ENCODE measurements at places on chromosomes 2 and 18. TPM values are rescaled to one million over a fixed set of nuclear protein-coding genes. Genes with fewer than 3 reads are reported as not detected.

The CDH20 gene
- total RNA-seq = not detected

The FBXO15 gene
- 2.0 TPM for total RNA-seq

DNA sequence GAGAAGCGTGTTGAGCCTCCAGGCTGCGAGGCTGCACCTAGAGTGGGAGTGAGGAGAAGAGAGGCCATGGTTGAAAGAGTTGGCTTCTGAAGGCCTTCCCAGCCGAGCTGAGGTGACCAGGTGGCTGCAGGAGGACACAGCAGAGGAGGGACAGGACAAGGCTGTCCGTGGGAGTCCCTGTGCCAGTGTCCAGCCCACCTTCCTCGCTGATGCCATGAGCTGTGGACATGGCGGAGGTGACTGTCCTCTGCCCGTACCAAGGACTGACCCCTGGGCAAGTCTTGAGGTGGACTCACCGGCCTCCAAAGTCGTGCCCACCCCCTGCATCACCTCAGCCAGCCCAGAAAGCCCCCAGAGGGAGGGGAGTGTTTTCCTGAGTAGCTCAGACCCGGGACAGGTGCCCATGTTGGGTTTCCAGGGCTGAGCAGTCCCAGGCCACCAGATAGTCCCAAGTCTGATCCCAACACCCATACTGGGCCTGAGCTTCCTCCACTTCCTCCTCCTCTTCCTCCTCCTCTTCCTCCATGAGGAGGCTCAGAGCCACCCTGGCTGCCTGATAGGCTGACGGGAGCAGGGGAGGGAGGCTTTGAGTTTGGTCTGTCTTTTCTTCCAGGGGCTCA is 43.0 kb upstream of the FOSL2 start:
- DNase-seq = no peak

DNA sequence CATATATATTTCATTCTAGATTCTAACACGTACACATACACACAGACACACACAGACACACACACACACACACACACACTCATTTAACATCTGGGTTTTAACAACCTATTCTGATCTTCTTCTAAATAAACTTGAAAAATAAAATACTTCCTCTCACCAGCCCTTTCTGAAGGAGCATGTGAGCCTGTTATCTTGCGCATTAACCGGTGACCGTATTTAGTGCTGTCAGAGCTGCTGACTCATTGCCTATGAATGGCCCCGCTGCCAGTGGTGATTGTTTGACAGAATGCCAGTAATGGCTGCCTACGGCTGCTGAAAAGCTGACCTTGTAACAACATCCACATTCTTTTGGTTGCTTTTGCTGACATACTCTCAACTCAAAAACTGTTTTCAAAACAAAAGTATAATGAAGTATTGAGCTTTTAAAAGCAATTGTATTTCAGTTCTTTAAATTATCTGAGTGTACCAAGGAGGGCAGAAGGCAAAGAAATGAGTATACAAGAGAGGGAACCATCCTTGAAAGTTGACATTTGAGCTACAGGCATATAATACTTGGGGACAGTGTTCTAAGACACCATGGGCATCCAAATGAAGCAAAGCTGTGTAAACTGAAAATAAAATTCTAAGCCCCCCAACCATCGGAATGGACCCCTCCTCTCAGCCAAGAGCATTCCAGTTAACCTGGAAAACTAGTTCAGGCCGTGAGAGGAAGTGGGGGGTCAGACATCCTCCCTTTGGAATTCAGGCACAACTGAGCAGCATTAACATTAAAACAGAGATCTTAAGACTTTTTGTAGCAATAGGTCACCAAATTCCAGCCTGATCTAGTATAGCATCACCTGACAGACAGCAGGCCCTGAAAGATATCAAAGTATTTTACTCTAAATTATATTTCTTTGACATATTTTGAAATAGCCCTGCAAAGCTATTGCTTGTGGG is 50.2 kb upstream of the DTNA start:
- peak; percentile 70 for DNase-seq

GRCh38 chr2:120707816-120708215 is 27.9 kb upstream of the GLI2 start:
- no peak for DNase-seq

- no peak for DNase-seq
Observed at GRCh38 chr2:167381349-167381748, 493.1 kb downstream of the XIRP2 start.

DNA sequence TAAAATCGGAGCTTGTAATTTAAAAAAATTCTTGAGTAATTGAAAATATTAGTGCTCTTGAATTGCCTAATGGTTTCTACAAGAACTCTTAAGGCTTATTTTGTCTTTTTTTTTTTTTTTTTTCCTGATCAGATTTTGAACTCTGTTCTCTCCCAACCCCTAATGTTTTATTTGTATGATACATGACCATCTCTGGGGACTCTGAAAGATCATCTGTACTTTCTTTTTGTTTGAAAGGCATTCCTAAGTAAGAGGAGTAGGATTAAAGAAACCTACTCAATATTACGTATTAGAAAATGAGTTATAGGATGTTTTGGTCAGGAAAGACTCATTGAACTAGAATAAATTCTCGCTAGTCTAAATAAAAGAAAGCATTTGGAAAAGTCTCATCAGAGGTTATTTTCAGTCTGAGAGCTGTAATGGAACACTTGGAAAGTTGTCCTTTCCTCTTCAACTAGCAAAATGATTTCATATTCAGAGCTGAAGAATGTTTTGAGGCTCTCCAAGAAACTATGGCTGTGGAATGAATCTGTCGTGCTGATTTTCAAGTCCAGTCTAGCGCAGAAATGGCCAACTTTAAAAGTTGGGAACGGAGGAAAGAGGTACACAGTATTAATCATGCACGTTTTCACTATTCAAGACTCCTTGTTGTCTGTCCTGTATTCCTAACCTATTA is 182.7 kb downstream of the PRPF40A start:
- no peak for DNase-seq
